ENCODE measurements at places on chromosomes 11 and 22.

GRCh38 chr11:11667056-11667455, 45.3 kb upstream of the GALNT18 start:
- no peak for DNase-seq

GRCh38 chr11:122137078-122137793, 21.2 kb upstream of the BLID start:
- no peak for DNase-seq

DNA sequence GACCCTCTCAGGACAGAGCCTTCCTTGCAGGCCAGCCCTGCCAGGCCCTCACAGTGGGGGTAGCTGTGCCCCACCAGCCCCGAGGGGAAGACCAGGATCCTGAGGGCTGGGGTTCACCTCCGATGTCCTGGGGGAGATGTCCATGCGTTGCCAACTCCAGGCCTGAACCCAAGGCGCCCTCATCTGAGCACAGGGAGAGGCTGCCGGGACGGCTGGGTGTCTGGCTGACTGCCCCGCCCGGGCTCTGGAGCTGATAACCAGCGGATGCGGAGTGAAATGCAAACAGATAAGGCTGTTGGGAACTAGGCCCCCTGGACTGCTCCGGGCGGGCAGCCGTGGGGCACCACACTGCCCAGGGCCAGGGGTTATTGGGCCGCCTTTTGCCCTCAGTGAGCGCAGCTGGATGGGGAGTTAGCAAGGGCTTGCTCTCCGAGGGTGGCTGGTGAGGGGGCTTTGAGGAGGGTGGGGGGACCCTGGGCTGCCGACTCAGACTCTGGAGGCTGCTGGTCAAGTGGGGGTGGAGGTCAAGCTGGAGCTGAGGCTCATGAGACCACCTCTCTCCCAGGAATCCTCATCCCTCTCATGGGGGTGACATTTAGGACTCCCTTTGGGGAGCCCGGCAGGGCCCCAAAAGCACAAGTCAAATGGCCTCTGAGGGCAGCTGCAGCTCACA, 5.6 kb upstream of the MUC6 start:
- no peak for DNase-seq

DNA sequence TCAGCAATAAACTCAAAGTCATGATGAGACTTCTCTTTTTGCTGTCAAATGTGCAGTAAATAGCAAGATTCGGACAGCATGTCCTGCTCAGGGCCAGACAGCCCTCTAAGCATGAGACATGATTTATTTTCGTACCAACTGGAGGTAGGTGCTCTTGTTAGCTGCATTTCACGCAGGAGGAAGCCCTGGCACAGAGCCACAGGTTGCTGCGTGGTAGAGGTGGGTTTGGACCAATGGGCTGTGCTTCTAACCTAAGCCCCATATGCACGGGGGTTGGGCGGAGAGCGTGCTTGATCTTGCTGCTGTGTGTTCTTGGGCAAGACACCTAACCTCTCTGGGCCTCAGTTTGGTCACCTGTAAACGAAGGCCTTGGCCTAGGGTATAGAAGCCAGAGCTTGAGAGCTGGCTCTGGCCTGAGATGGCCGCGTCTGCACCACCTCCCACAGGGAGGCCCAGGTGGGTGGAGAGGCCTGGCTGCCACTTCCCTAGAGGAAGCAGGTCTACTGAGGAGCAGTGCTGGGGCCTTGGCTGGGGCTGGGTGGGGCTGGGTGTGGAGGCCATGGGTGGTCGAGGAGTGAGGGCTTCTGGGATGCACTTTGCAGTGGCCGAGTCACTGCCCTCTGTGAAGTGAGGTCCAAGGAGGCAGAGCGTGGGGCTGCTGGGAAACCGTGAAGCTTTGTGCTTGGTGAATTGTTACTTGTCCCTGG, 38.5 kb upstream of the GRAMD4 start:
- no peak for DNase-seq

DNA sequence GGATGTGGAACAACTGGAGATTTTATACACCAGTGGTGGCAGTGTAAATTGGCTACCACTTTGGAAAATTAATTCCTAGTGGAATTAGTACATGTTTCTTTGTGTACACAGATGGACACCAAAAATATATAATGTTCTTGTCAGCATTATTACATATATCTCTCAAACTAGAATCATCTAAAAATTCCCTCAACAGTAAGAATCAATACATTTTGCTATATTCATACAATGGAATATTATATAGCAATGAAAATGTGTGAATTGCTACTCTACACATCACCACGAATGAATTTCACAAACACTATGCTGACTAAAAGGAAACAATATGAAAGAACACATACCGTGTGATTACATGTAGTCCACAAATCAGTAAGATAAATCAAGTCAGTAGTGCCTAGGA, 33.9 kb downstream of the CCDC90B start:
- no peak for DNase-seq

DNA sequence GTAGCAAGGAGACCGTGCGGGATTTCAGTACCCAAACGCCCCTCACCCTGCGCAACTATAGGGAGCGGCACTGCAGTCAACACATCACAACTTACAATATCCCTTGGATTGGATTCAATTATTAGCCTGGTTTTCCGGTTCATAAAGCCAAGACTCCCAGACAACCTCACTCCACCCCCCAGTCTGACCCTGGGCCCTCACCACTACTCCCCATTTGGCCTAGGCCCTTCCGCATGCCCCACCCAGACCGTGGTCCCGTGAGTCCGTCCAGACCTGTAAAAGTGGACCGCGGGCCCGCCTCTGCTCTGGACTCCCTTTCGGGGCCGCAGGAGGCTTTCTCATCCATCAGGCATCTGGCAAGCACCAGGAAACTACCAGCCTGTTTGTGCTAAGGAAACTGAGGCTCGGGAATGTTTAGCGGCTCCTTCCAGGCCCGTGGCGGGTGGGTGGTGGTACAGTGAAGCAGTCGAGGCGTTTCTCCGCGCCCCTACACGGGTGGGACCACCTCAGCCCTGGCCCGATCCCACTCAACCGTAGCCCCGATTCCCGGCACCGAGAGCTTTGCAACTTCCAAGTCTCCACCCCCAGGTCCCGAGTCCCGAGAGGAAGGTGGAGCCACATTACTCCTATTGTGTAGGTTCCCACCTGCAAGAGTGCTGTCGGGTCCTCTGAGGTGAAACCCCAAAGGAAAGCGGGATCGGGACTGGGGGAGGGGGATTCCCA, 679 bp upstream of the DPP3 start:
- no peak for DNase-seq

All from stimulated activated CD8-positive, alpha-beta memory T cell treated with anti-CD3 and anti-CD28 coated beads, Interleukin-4, amount 100 ng/mL, for 1 hour (primary cell).